CD4-positive, alpha-beta T cell treated with Interleukin-6 at 100 ng/mL for 8 hours (primary cell): ENCODE measurements at places on chromosomes 12 and 14.
A peak's percentile ranks its signal among the peaks of the same experiment; 100 is the strongest.

DNA sequence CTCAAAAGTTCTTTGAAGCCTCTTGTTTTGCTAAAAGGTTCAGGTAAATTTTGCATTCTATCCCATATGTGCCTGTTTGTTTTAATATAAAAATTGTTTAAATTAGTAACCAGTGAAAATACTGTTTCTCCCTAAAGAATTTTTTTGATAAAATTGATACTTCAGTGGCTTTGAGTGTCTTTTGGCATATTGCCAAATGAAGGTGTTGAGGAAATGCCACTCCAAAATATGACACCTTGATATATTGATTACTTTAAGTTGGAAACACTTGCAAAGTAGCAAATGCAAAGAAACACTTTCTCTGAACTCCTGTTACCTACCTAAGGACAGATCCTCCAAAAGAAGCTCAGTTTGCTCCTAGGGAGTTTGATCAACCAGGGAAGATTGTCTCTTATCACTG lies 8.4 kb downstream of the STYX start:
- no peak for DNase-seq

- no peak for DNase-seq
Observed at GRCh38 chr12:19220205-19220604, 90.7 kb downstream of the PLEKHA5 start.

- peak; percentile 10 for DNase-seq
Observed at GRCh38 chr14:30656190-30656632, 34.1 kb downstream of the SCFD1 start.

GRCh38 chr14:21087294-21088091 lies 11.0 kb downstream of the ZNF219 start:
- DNase-seq: peak; percentile 87
